ENCODE measurements at places on chromosomes 2 and 18. TPM values are rescaled to one million over a fixed set of nuclear protein-coding genes. Genes with fewer than 3 reads are reported as not detected.
A peak's percentile ranks its signal among the peaks of the same experiment; 100 is the strongest.

DNA sequence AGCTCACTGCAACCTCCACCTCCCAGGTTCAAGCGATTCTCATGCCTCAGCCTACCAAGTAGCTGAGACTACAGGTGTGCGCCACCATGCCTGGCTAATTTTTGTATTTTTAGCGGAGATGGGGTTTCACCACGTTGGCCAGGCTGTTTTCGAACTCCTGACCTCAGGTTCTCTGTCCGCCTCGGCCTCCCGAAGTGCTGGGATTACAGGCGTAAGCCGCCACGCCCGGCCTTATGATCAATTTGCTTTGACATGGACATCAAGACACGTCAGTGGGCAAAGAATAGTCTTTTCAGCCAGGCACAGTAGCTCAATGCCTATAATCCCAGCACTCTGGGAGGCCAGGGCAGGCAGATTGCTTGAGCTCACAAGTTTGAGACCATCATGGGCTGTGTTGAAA, 48.0 kb upstream of the CABYR start:
- no peak for DNase-seq

GRCh38 chr18:72866901-72867745, 664 bp downstream of the NETO1 start:
- peak; percentile 21 for DNase-seq

DNA sequence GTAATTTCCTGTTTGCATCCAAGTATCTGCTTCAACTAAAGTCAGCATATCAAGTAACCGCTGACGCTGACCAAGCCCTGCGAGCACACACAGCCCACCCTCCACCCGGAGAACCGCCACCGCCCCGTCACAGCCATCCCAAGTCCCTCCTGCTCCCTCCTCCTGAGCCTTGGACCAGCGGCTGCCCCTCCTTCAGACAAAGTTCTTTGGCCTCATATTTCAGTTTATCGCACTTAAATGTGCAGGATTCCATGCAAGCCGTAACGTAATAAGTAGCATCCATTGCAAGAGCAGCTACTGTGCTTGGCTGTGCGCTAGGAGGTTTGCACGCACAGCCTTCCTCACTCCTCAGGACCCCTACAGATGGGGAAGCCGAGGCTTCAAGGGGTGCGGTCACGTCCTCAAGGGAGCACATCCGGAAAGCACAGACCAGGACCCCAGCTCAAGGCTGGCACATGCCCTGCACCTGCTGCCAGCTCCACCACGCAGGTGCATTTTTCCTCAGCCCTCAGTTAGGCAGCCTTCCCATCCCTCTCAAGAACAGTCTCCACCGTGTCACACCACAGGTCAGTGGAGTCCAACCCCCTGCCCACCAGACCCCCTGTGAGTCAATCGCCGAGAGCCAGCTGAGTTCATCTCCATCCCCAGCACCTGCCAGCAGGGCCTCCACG, 17.1 kb downstream of the PXDN start:
- DNase-seq = no peak

DNA sequence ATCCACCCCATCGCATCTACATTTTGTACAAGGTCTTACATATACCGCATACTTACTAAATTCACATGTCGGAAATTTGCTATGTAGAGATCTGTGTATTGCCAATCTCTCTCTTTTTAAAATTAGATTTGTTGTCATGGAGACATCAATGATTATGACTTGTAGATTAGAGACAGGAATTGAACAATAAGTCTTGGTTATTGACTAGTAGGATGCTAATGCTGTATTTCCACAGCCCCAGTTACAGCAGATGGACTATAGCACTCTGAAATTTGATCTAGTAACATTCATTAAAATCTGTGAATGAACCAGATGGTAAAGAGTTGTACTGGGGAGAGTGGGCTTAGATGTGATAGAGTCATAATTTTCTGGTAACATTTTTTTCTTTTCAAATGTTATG, 805.7 kb downstream of the SLC4A3 start:
- no peak for DNase-seq

DNA sequence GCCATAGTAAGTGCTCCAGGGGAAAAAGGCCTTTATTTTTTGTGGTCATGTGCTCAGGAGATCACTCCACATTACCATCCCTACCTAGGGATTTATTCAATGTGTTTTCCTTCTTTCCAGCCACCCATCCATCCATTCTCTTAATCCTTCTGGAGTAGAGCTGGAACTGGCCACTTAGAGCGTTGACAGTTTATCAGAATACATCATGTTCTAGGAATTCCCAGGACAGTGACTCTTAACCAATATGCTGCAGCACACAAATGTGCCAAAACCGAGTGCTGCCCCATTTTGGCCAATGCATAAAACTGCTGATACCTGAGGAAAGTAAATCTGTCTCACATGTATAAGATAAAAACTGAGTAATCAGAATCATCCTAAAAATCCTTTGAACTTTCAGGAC, 63.7 kb downstream of the FARSB start:
- DNase-seq = no peak

- DNase-seq = no peak
Observed at GRCh38 chr18:61127714-61128467, 205.3 kb upstream of the CDH20 start.

DNA sequence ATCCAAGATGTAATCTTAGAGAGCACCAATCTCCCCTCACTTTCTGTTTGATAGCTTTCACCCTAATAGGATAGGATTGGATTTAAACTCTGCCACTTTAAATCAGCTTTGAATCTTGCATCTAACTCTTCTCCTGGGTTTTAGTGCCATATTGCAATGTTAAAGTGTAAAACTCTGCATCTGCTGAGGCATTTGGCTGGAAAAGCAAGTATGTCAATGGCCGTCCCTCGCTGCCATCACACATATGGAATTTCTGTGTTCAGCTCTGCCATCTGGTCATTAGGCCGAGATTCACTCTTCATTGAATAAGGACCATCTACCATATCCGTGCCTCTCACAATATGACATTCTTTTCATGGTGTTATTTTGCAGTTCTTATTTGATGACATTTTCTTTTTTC, 728.1 kb upstream of the PIK3C3 start:
- no peak for DNase-seq

DNA sequence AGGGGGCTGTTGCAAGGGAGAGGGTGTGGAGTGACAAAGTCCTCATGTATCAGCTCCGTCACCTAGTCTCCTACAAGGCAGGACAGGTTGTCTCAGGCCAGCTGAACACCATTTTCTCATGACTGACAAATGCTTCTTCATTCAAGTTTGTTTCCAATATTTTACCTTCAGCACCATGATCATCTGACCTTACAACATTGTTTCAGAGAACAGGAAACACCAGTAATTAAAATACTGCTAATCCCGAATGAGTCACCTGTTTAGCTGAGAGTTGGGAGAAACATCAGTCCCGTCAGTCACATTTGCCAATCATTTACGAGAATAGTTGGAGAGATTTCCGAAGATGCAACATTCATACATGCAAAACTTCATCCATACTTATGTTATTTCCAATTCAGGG, 25.7 kb upstream of the SP5 start:
- no peak for DNase-seq

DNA sequence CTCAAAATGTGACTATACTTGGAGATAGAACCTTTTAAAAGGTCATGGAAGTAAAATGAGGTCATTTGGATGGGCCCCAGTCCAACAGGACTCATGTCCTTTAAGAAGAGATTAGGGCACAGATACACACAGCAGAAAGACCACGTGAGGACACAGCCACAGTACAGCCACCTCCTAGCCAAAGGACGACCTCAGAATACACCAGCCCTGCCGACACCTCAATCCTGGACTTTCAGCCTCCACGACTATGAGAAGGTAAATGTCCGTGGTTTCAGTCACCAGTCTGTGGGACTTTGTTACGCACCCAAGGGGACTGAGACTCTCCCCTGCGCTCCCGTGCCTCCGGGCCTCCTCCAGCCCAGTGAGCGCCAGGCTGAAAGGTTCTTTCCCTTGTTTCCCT, 30.2 kb upstream of the HPCAL1 start:
- DNase-seq = no peak

GRCh38 chr2:3503483-3503882, 15.8 kb downstream of the ADI1 start:
- no peak for DNase-seq

- no peak for DNase-seq
Observed at GRCh38 chr2:44572196-44572900, 210.6 kb downstream of the CAMKMT start.

DNA sequence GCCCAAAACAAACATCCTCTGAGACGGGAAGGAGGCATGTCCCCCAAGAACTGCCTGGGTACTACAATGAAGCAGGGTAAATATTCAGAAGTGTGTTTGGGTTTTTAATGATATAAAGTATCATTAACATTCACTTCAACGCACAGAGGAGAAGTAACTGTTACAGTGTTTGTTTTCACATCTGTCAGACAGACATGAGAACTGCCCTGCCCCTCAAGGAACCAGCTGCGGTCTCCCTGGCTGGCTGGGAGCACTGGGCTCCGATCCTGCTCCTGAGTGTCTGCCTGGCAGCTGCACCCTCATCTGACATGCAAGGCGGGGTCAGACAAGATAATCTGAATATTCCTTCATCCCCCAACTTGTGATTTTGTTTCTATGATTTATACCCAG, 75.6 kb downstream of the MBP start:
- DNase-seq = no peak

- DNase-seq = no peak
Observed at GRCh38 chr2:648476-649424, 28.5 kb downstream of the TMEM18 start.

CAPG gene
- total RNA-seq = 24.3 TPM

GLI2 gene
- 49.1 TPM for total RNA-seq

Measured in neural crest cell (in vitro differentiated cells).